ENCODE measurements at places on chromosomes 1 and 21.

- DNase-seq = no peak
Measured at GRCh38 chr1:226845624-226846023, 24.8 kb upstream of the PSEN2 start.

- no peak for DNase-seq
Measured at GRCh38 chr1:183821889-183822611, 17.1 kb downstream of the RGL1 start.

DNA sequence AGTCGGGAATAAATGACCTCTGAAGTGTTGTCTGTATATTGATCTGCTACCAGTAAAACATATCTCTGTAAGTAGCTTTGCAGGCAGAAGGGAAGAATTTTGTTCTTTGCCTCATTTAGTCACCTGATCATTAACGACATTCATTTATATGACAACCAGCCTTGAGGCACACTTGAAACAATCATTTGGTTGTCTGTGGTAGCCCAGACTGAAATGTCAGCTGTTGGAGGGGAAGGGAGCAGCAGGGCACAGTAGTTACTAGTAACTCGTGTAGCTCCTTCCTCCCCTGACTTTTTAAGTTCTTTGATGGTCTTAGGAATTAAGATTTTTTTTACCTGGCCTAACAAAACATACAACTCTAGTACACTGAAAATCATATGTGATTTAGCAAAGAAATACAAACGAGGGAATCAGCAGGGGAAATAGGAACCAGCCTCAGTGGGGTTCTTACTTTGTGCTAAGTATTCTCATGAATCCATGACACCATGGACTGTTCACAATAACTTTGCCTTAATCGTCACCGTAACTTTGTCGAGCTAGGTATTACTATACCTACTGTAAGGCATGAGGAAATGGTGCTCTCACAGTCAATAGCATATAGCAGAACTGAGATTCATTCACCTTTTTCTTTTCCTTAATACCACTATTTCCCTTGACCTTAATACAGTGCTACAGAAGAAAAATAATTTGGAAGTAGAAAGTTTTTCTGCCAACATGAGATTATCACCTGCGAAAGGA, 6.4 kb downstream of the IL12RB2 start:
- DNase-seq = no peak

DNA sequence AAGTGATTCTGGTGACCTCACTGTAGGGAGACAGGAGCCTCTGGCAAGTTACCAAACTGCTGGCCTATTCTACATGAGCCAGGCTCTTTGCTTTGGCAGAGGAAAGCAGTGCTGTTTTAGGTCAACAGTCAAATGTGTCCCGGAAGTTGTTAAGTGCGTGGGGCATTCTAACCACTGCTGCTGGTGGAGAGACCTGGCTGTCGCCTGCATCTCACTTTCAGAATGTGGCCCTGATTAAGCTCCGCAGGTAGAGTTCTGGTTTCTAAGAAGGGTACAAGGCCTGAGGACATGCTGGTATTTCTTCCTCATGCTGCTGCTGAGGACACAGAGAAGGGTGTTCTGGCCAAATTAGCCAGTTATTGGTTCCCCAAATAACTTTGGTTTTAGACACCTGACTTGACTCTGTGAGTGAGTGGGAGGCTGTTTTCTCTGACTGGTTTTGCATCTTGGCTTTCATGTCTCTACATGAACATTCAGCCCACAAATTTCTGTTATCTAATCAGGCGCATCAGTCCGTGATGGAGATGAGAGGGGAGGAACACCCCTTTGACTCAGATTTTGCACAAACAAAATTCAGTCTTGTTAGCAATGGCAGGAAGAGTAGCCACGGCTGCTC, 120.8 kb downstream of the LMO4 start:
- peak; percentile 15 for DNase-seq

- DNase-seq = no peak
Measured at GRCh38 chr1:208857465-208857864, 613.3 kb upstream of the PLXNA2 start.
